Stimulated activated CD8-positive, alpha-beta memory T cell treated with anti-CD3 and anti-CD28 coated beads, Interleukin-2, amount 100 ng/mL, for 1 hour (primary cell): ENCODE measurements at places on chromosomes 2 and 18.

DNA sequence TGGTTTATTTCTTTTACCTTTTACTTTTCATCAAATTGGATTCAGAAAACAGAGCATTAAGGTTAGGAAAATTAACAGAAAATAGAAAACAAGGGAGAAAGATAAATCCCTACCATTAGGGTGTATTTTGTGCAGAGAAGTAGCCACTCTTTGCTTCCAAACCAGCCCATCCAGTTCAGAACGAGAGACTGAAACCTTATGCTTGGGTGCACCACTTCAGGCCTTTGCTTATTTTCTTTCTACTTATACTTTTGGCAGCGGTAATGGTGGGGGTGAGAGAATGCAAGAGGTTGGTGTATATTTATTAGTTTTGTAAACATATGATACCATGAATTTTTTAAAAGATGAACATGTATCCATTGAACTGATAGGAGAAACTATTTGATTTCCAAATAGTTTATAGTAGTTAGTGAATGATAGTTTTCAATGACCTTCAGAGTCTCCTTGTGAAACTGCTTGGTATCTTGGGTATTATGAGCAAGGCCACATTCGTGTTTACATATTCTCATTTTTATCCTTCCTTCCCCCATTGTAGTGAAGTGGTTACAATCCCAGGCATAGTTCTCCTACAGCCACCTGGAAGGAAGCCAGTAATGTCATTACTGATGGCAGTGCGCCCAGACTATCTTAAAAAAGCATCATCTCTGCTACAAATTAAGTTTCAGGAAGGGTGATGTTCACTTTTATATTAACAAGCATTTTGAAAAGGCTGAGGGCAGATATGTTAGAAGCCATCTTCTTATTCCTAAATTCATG is 60.8 kb downstream of the MFSD6 start:
- DNase-seq = no peak

GRCh38 chr2:213232649-213233437 is 51.4 kb upstream of the SPAG16 start:
- DNase-seq = peak; percentile 40

DNA sequence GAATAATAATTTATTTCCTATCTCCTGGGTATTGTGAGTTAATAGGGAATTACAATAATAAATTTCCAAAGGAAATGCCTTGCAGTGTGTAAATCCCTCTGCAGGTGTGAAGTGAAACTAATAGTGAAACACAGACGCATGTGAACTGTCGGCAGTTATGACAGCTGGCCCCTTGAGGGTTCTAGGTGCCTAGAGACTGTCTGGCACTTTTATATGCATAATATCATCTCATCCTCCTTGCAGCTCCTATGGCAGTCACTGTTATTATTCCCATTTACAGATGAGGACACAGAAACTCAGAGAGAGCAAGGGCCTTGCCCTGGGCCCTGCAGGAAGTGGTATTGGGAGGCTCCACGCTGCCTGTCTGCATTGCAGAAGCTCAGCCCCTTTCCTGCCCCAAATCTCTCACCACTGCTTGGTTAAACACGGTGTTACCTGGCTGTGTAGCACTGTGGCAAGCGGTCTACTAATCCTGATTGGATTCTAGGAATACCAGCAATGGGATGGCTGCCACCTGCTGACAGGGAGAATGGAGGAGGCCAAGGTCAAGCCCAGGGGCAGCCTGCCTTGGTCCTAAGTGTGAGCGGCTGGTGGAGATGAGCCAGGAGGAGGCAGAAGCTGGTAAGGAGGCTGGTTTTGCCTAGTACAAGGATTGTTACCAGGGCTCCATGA is 32.8 kb upstream of the ACKR3 start:
- no peak for DNase-seq

- DNase-seq = no peak
Measured at GRCh38 chr2:126653109-126653508, 2.8 kb upstream of the GYPC start.

GRCh38 chr2:88239781-88240180 is 69.6 kb downstream of the THNSL2 start:
- no peak for DNase-seq

- DNase-seq = no peak
Measured at GRCh38 chr2:230203110-230203676, 16.6 kb downstream of the SP110 start.

DNA sequence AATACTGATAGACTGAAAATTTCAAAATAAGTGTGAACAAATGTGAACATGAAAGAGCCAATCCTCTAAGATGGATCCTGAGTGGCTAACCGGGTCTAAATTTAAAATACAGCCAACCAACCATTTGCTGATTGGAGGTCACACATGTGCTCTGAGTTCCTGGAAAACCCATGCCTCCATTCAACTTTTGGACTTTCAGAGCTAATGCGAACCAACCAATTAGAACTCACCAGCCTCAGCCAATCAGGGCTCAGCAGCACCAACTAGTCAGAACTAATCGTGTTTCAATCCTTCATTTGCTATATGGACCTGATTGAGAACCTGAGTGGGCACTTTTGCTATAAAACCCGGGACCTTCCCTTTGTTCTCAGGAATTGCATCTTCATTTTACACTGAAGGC is 111.5 kb downstream of the MEP1B start:
- DNase-seq = no peak

DNA sequence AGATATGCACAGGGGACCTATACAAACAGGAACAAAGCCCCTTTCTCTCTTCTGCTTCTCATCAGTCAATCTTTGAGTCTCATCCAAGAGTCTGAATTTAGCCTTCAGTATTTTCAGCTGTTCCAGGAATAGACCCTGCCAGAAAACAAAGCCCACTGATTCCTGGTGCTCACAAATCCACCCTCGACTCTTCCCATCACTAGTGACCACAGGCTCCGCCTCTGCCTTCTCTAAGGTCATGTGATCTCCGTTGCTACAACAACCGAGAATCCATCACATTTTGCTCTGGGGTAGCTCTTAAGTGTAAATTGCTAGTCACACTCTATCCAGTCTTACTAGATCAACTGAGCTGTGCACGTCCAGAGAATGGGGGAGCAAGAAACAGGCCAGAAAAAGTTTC is 46.4 kb upstream of the SPTBN1 start:
- DNase-seq = no peak

DNA sequence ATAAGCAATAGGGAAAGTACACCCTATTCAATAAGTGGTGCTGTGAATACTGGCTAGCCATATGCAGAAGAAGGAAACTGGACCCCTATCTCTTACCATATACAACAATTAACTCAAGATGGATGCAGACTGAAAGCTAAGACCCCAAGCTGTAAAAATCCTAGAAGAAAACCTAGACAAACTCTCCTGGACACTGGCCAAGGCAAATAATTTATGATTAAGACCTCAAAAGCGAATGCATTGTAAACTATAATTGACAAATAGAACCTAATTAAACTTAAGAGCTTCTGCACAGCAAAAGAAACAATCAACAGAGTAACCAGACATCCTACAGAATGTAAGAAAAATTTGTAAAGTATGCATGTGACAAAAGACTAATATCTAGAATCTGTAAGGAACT is 41.1 kb upstream of the ASXL3 start:
- no peak for DNase-seq

GRCh38 chr2:119704670-119705120 is 25.7 kb downstream of the TMEM177 start:
- no peak for DNase-seq

GRCh38 chr2:69711971-69712370 is 30.0 kb upstream of the ANXA4 start:
- DNase-seq = no peak

DNA sequence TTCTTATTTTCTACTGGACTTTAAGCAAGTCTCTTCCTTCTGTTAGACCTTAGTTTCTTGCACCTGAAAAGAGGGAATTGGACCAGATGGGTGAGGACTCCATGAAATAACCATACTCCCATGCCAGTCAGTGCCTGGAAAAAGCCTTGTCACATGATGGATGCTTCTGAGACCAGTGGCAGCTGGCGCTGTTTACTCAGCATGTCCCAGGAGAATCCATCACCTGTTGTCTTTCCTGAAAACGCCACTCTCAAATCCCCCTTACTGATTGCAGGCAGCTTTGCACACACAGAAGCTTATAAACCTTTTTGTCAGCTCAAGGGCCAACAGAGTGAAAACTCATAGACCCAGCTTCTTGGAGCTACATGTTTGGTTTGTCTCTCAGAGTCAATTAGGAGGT is 117.6 kb downstream of the POLE4 start:
- DNase-seq = no peak

DNA sequence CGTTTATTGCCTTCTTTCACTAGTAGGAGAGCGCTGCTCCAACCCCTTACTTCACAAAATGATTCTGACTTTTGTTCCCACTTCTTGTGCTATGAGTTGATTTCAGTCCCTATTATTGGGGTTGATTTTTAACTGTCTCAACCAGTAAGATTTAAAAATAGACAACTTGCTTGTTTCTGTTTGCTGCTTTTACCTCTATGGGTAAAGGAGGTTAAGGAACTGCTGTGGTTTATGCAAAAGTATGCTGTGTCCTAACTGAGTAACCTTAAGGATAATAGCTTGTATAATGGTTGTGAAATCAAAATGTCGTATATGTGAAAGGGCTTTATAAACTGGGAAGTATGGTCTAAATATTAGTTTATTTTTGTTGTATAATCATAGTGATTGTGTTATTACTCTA is 22.6 kb downstream of the ALMS1 start:
- no peak for DNase-seq
